ENCODE measurements at places on chromosomes 13 and 19. TPM values are rescaled to one million over a fixed set of nuclear protein-coding genes. Genes with fewer than 3 reads are reported as not detected.

DNA sequence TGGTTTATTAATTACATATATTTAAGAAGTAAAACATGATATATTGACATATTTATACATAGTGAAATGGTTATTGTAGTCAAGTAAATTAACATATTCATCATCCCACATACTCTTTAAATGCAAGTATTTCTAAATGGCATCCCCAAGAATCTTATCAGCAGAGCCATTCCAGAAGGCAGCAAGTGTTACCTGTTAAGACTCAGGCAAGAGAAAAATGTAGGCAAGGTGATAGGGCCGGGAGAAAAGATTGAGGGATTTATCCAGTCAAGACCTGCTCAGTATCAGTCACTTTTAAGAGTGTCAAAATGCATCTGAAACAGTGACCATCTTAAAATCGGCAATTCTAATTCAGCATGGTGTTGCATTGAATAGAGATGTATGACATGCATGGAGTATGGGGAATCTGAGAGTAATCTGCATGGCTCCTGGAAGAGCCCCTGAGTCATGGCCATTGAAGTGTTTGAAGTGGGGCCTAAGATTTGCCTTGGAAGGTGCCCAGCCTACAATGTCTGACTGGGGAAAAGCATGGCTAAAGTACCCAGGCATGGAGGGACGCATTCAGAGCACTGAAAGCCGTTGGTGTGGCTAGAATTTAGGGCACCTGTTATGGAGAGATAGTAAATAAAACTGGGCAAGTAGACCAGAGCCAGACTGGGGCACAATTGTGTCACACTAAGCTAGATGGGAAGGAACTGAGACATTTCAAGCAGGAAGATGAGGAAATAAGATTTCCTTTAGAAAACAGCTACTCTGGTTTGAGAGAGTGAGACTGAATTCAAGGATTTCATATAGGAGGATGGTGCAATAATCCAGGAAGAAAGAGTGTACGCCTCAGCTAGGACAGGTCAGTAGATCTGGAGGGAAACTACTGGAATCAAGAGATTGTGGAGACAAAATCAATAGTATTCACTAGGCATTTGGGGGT, 25.0 kb upstream of the C1QTNF9B start:
- no peak for DNase-seq

GRCh38 chr19:38425810-38426466, at the start of gene RASGRP4:
Gene RASGRP4, minus strand, starts transcription at chr19:38426219. Its CDS starts 128 bp downstream, at chr19:38426091.
- DNase-seq: peak; percentile 57

Gene SLC15A1
- 0.75 TPM for polyA plus RNA-seq

Gene ELANE
- polyA plus RNA-seq: 2.2 TPM

DNA sequence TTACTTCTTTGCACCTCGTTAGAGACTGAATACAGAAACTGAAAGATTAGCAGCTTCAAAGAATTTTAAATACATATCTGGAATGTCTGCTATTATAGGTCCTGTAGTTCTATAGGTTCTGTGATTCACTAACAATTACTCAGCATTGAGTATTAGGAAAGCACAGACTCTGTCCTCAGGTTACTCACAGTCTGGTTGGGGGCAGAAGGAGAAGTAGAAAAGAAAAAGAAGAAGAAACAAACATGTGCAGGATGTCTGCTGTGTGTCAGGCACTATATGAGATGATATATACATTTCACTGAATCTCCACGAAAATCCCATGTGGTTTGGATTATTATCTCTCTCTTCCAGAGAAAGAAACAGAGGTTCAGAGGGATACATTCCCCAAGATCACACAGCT, 40.1 kb downstream of the SERTM1 start:
- no peak for DNase-seq

- peak; percentile 54 for DNase-seq
Observed at GRCh38 chr19:11138601-11139300, 16.8 kb downstream of the SPC24 start.

- peak; percentile 19 for DNase-seq
Observed at GRCh38 chr13:97372936-97373335, 61.0 kb upstream of the RAP2A start.

- no peak for DNase-seq
Observed at GRCh38 chr13:98187155-98187964, 10.3 kb upstream of the RNF113B start.

Gene TNFRSF19
- 82.7 TPM for polyA plus RNA-seq

GRCh38 chr19:6021878-6022569, 44.1 kb upstream of the RANBP3 start:
- DNase-seq: peak; percentile 54

DNA sequence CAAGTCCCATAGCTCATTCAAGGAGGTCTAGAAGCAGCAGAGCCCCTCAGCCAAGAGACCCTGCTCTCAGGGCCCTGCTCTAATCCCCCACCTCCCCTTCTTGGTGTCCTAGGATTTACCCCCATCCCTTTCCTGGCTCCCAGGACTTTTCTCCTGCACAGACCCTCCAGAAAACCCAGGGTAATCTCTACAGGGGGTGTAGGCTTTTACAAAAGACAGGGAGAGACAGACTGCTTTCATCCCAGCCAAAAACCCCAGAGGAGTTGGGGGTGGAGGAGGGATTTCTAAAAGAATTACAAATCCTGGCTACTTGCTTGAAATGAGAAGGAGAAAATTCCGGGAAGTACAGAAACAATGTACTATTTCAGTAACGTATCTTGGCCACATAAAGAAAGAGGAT, 133.3 kb downstream of the TNFSF13B start:
- no peak for DNase-seq

DNA sequence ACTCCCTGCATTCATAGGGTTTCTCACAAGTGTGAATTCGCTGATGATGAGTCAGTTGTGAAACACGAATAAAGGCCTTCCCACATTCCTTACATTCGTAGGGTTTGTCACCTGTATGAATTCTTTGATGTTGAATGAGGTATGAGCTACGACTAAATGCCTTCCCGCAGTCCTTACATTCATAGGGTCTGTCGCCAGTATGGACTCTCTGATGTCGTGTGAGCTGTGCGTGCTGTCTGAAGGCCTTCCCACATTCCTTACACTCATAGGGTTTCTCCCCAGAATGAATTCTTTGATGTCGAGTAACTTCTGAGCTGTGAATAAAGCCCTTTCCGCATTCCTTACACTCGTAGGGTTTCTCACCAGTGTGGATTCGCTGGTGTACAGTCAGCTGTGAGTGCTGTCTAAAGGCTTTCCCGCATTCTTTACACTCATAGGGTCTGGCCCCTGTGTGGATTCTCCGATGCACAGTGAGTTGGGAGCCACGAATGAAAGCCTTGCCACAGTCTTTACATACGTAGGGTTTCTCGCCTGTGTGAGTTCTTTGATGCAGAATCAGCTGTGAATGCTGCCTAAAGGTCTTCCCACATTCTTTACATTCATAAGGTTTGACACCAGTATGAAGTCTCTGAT, 30.5 kb upstream of the COX7A1 start:
- DNase-seq: no peak

- DNase-seq: no peak
Observed at GRCh38 chr19:3071768-3072167, 9.5 kb upstream of the TLE5 start.

Gene SELENOV
- 0.18 TPM for polyA plus RNA-seq

DNA sequence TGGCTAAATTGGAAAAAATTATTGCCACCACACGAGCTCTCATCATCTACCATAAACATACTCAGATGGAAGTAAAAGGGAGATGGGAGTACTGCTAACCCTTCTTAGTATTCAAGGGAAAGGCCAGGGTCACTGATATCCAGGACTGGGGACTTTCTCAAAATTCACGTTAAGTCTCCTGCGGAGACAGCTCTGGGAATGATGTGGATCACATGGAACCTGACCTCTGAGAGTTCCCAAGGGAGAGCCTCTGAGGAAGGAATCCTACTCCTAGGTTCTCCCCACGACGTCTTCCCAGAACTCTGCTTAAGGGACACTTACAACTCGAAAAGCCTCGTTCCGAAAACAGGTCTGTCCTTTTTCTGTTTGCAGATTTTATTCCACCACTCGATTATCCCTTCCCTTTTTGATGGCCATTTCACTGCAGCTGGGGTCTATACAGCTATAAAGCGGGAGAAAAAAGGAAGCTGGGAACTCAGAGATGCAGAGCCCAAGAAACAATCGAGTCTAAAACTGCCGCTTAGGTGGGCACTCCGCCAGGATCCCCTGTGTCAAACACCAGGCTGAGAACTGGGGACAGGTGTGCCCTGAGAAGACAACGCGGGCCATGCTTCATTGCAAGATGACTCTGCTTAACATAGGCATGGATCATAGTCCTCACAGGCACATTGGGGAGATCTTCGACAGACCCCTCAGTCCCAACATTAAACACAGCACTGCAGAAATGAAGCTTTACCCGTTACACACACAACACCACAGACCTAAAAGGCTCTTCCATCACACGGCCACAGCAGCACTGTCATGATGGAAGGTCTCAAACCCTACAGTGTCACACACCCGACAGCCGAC, 823 bp upstream of the ZNF567 start:
- peak; percentile 16 for DNase-seq

- peak; percentile 33 for DNase-seq
Observed at GRCh38 chr19:10270180-10270615, 722 bp upstream of the ICAM1 start.

Gene PLK5
- 0.09 TPM for polyA plus RNA-seq

Gene NLRP7
- polyA plus RNA-seq: not detected

DNA sequence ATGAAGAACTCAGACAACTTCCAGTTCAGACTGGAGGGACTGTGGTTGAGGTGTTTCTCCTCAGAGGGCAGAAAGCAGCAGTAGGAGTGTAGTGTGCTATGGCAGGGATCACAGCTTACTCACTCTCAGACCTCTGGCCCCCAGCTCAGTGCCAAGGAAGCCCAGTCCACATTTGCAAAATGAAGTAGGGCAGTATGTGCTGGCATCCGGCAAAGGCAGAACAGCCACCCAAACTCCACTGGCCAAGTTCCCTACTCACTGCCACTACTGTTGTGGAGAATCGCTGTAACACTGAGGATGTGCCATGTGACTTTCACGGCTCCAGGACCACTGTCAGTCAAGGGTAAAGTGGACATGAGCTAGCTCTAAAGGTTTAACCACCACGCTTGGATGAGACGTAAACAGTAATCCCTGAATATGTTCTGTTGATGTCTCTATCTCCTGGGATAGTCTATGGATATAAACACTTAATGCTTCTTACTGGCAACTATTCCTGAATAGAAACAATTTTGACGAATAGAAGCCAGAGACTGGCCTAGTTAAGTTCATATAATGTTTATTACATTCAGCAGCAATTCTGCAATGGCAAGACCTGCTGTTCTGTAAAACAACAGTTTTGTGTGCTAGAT, 67.0 kb upstream of the SLC15A1 start:
- DNase-seq: no peak

GRCh38 chr19:36144624-36145023, 4.8 kb downstream of the CAPNS1 start:
- no peak for DNase-seq

GRCh38 chr19:45468803-45469131, 971 bp downstream of the FOSB start:
- DNase-seq: no peak

DNA sequence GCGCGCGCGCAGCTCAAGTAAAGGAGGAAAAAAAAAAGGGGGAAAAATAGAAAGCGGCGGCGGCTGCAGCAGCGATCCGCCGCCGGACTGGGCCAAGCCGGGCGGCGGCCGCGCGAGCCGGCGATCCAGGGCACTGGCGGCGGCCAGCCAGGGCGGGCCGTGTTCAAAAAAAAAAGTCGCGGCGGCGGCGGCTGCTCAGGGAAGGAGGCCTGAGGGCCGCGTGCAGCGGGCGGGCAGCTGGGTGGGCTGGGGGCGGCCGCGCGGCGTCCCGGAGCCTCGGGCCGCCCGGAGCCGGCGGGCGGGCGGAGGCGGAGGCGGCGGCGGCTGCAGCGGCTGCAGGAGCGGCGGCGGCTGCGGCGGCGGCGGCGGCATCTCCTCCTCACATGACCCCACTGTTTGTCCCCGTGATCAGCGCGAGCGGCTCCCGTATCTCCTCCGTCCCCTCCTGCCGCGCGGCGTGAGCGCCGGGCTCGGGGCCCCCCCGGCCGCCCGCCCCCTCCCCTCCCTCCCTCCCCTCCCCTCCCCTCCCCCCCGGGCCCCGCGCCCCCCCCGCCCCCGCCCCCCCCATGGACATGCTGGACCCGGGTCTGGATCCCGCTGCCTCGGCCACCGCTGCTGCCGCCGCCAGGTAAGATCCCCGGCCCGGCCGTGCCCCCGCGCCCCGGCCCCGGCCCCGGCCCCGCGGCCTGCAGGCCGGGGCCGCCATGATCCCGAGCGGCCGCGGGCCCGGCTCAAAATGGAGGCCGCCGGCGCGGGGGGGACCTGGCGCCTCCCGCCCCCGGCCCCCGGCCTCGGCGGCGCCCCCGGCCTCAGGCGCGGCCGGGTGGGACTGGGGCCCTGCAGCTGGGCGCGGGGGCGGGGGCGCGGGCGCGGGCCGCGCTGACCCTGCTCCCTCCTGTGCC, at the start of gene USF2:
Gene USF2 (plus strand): TSS at position 427 of the 902 bp plus-strand sequence. CDS start 140 bp downstream, at position 567.
- DNase-seq: peak; percentile 79

DNA sequence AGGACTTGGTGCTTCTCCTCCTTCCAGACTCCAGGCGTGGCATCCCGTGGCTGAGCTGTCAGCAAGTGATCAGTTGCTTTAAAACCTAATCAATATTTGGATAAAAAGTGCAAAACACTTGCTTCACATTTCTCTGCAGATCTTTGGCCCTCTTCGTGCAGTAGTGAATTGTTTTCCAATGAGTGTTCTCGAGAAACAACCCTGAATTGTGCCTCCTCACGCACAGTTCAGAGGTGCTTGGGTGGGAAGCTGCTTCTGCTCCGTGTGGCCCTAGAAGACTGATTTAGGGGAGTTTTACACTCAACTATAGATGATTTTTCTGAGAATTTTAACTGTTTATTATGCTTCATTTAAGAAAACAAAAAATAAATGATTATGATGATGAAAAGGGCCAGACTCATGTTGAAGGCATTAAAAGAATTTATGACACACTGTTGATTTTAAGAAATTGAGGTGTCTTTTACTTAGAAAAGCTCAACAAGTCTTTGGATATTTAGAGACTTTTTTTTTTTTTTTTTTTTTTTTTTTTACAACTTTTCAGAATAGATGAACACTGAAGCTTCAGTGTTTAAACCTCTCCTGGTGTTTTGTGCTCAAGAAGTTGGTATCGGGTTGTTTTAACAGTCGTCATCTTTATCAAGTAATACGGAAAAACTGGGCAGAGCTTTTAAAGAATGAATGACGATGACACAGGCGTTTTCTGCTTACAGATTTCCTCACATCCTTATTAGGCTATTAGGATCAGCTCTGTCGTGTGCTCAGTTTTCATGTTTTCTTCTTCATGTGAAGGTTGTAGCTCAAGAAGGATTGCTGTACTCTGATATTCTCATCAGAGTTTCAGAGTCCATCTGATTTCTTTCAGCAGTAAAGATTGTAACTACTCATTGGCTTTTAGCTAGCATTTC, 39.5 kb upstream of the TEX29 start:
- no peak for DNase-seq

- DNase-seq: no peak
Observed at GRCh38 chr13:77409412-77409811, 82.5 kb upstream of the MYCBP2 start.

Gene SERPINE3
- 1.0 TPM for polyA plus RNA-seq

GRCh38 chr13:41007744-41008128, 11.4 kb downstream of the ELF1 start:
- no peak for DNase-seq

GRCh38 chr13:110885966-110886869, 28.7 kb downstream of the ANKRD10 start:
- no peak for DNase-seq

Data from left lung (tissue), 14 donors.